ENCODE measurements at places on chromosomes 12 and 14.

DNA sequence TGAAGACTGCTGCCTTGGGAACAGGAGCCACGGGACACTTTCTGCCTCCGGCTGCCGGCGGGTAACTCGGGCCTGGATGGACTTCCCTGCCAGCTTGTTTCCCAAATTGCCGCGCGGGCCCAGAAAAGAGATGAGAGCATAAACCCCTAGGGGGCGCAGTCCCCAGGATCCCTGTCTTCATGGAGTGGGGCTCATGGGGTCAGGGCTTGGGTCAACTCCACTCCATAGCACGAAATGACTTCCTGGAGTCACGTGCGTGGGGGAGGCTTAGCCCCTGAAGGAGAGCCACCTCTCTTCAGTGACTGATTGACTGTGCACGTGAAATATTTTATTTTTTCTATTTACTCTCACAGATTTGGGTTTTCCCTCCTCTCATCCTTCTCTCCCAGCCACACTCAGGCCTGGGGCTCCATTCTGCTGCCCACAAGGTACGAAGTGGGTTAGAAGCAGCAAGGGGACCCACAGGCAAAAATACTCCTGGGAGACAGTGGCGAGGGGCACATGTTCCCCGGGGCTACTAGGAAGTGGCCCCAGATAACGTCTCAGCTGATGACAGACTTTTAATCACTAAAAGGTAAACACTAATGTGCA is 10.0 kb downstream of the PGF start:
- DNase-seq = peak; percentile 46

GRCh38 chr12:27164330-27165040 is 79.6 kb upstream of the STK38L start:
- no peak for DNase-seq

DNA sequence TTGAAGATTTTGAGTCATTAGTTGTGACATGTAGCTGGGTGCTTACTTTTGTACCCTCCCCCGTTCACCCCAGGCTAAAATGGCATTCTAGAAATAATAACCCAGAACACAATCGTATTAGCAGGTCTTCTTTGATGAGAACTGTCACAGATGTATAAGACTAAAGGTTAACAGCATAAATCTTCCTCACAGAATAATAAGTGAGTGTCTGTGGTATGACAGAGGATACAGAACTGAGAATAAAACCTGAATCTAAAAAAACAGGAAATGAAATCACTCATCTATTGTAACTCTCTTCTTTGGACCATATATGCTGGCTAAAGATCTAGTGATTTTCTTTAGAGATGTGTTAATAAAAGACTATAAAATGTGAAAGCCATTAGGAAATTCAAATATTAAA is 746.6 kb downstream of the LRFN5 start:
- DNase-seq = no peak

GRCh38 chr14:103517721-103518421 is 4.8 kb downstream of the CKB start:
- DNase-seq = no peak

DNA sequence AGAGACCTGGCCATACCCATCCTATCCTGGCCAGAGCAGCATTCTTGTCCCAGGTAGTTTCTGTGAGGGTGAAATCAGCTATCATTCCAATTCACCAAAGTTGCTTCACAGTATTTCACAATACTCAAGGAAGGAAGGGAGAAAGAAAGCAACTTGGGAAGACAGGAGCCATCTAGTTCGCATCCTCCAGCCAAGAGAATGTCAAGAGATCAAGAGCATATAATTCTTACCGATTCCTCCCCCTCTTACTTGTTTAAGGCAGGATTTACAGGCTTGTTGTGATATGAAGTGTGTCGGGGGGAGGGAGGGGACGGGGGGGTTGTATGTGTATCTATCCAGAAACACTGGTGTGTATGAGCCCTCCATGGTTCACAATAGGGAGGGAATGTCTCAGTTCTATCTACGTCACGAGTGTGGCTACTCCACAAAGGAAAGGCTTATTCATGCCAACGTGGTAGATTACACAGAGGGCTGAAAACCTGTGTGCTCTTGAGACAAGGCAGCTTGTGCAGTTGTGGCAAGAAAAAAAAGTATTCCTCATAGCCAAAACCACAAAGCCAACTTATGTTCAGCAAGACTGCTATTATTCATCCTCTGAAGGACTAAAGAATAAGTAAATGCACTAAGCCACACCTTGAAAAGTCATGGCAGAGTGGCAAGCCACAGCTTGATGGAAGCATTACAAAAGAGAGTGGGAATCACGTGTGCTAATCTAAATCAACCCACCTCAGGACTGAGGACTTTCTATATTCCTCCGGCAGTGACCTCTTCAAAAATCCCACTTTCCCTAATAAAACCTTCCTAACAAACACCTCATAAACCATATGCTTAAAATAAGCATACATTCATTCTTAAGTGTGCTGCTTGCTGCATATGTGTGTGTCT is 35.0 kb downstream of the CORO1C start:
- DNase-seq = peak; percentile 39

- DNase-seq = peak; percentile 86
These were observed 38.9 kb downstream of the DAD1 start for GRCh38 chr14:22549981-22550673.

DNA sequence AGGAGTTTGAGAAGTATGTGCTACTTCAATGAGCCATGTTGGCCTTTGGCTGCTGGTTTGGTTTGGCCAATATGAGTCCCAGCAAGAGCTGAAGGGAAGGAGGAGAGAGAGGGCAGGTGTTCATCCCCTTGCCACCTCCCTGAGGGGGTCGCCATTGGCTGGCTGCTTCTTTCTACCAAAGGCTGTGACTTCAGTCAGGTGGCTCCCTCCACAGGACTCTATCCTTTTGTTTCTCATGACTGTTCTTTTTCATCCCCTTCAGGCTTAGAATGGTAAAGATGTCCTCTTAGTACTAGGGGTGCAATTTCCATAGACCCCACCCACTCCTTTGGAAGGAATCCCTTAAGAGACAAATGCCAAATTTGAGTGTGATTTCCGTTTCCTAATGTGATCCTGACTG is 31.2 kb upstream of the OTOGL start:
- no peak for DNase-seq

- no peak for DNase-seq
These were observed 699 bp upstream of the HOXC11 start for GRCh38 chr12:53972152-53972702.

DNA sequence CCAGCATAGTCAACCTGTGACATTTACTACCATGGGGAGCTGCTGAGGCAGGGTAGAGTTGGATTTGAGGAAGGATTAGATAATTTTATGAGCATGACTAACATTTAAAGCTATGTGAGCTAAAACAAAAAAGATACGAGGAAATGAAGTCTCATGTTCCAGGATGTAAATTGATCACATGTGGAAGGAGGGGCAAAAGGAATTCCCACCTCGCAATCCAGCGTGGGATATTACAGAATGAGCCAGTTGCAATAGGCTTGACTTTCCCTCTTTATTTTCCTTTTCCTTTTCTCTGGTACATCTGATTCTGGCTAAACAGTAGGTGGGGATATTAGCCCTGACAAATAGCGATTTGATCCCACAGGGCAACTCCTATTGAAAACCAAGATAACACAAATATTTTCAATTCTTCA is 214.9 kb upstream of the HMGA2 start:
- DNase-seq = no peak

DNA sequence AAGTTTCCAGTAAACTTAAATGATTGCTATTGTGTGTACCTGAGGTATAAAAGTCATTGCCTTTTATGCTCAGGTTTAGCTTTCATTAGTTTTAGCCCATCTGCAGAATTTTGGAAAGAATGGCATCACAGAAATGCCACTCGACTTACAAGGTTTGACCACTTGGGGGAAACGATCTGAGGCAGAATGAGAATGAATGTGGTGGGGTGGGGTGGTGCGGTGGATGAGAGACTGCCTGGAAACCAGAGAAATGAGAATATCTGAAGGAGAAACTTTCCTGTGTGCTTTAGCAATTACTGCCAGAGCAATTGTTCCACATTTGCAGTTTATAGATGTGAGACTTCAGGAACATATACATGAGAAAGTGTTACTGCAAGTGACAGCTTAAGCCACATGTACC is 225.4 kb upstream of the PDE3A start:
- DNase-seq = no peak

- DNase-seq = no peak
These were observed 11.6 kb downstream of the ATP6V0A2 start for GRCh38 chr12:123723765-123724164.

DNA sequence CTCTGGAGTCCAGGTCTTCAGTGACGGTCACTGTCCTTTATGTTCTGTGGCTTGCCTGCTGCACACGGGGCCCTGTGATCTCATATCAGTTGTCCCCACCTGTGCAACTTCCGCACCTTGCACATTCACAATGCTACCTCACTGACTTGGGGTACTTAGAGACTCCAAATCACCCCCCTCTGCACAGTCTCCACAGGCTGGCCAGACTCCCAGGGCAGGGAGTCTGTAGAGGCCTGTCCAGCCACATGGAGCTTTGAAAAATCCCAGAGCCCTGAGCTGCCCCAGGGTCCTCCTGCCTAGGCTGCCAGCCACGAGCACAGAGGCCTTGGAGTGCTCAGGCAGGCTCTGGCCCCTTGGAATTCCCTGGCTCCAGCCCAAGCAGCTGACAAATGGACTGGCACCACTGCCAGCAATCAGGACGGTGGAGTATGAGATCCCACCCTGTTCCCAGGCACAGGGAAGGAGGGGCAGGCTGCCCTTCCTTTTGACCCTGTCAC is 26.4 kb downstream of the CMKLR1 start:
- DNase-seq = no peak

DNA sequence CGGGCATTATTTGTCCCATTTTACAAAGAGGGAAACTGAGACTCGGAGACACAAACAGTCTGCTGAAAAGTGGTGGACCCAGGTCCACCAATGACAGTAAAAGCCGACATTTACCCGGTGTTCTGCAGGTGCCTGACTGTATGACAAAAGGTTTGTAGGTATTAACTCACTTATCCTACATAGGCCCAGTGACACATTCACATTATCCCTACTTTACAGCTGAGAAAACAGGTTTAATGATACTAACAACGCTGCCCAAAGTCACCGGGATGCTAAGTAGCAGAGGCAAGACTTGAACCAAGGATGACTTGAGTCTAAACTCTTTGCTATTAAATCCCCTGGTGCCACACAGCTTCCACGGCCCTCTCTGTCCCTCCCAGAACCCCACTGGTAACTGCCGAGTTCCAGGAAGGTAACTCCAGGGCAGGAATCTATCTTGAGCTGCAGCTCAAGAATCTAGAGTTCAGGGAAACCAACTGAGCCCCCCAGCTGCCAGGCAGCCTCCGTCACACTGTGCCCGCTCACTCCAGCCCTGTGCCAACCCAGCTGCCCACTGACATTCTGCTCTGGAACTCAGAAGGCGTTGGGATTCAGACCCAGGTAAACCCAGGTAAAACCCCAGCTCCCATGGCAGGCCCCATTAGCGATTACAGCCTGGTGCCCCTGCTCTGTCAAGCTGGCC is 33.7 kb downstream of the SYNE3 start:
- DNase-seq = no peak

DNA sequence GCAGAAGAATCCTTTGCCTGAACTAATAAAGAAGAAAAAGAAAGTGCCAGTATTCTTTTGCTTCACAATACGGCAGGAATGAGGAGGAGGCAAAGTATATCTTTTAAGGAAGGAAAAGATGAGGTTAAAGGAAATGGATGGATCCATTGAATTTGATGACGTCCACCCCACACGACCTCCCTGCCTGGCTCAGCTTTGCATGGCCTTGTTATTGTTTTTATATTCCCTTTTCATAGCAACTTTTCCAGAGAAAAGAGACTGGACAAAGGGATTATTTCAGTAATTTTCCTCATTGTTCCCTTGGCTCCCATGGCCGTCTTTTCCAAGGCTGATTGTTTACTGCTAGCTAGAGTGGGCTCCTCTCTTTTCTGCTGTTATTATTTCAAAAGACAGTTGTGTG is 123.2 kb upstream of the SEL1L start:
- no peak for DNase-seq

DNA sequence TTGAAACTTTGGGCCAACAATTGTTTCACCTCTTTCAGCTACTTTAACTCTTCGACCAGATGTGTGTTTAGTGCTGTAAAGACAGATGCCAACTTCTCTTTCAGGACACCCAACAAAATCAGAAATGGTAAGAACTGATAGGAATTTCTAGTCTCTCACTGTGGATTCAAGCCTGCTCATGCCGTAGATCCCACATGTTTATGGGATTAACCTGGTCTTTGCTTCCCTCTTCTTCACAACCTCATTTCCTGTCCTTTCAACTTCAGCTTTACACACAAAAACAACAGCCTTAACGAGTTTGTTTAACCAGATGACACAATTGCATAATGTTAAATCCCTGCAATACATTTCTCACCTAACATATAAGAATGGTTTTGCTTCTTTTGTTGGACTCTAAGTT is 1031.9 kb upstream of the LRFN5 start:
- no peak for DNase-seq

GRCh38 chr12:87155621-87156020 is 873.6 kb downstream of the C12orf50 start:
- no peak for DNase-seq

DNA sequence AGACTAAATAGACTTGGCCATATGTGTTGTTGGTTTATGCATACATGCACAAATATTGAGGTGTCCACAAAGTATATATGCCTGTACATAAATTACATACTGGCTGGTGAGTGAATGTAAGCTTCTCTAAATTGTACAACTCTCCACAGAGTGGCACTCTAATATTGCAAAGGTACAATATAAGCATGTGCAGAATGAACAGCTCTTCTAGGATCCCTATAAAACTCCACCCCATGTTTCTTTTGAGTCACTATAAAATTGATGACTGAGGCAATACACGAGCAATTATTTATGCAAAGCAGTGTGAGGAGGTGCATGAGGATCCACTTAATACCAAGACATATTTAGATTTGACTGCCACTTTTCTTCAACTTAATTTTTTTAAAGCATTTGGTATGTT is 172.2 kb downstream of the NAV3 start:
- no peak for DNase-seq

DNA sequence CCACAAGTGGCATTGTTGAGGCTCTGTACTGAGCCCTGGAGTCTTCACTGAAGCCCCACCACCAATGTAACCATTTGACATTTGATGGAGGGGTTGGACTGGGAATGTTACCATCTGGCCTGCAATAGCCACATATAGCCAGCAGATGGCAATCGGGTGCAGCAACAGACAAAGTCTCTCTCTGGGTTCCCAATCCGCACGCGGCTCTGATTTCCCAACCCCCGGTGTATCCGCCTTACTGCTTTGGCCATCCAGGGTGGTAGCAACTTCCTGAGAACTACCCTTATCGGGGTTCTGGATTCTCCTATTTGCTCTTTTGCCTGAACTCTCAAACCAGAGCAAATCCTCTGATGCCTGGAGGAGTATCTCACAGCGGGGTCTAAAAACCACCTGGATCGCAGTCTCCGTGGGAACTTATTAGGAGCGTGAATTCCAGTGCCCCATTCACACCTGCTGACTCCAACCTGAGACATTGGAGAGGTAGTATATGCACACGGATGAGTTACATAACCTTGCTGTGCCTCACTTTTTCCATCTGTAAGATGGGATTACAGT is 14.2 kb downstream of the VRTN start:
- DNase-seq = peak; percentile 60

DNA sequence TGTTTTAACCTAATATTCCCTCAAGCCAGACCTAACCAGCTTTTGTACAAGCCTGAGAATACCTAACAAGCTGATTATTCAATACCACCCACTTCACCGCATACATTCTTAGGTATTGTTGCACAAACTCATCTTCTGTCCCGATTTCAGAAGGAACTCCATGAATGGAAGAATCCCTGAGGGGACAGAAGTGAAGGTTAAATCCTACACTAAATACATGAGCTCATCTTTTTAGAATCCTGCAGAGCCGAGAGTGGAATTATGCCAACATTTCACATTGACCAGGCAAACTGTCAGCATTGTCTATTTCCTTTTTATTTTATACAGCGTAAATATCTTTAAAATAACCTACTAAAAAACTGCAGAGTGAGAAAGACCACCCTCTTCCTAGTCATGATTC is 140.7 kb upstream of the PRICKLE1 start:
- DNase-seq = no peak

Measured in activated T-cell treated with anti-CD3 and anti-CD28 coated beads, Interleukin-2, amount 50 U/mL, for 72 hours (primary cell).